ENCODE measurements at places on chromosomes 2 and 18.

GRCh38 chr2:2890246-2890645 is 487.4 kb downstream of the EIPR1 start:
- no peak for DNase-seq

GRCh38 chr18:38575023-38575422 is 1009.4 kb upstream of the CELF4 start:
- no peak for DNase-seq

- no peak for DNase-seq
Observed at GRCh38 chr2:120510751-120511395, 164.9 kb downstream of the INHBB start.

DNA sequence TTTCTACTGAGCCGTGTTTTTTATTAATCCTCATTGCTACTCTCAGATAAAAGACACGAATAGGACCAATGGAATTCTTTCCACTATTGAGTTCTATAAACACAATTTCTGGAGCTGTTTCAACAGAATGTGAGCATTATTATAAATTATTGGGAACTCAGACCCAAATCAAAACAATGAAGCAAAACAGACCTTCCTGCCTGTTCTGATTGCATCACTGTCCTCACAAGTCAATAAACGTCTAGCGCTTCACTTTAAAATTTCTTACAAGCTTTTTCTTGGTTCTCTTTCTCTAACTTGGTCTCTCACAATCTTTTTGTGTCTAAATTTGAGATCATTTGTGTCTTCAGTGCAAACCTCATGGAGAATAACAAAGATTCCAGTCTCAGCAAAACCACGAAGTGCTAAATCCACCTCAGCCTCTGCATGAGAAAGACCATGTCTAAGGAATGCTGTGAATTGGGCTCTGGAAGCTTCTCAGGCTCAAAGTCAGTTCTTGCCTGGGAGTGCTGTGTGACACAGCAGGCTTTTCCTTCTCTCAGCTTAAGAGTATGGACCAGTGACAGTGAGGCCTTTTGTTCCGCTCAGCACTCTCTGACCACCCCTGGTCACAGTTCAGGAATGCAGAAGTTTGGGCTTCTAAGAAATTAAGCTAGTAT is 22.8 kb downstream of the ARHGAP28 start:
- DNase-seq = no peak

- DNase-seq = no peak
Observed at GRCh38 chr18:10760986-10761385, 235.2 kb downstream of the NAPG start.

GRCh38 chr2:111523009-111523408 is 361.0 kb downstream of the ANAPC1 start:
- DNase-seq = no peak

GRCh38 chr2:36416370-36417165 is 61.0 kb downstream of the CRIM1 start:
- DNase-seq = peak; percentile 71

DNA sequence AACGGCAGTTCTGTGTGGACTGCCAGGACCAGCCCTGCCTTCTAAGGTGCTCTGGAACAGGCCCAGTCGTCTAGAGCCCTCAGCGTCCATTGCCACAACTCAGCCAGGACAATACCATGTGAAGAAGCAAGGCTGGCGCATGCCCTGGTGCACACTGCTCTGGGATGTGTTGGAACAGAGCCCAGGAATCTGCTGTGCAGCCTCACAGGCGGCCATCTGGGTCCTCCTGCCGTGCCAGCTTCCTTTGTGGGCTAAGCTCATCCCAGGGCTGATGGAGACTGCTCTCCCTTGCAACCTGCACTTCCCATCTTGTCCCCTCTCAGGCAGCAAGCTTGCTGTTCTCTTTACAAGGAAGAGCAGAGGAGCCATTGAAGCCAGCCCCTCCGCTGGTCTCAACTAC is 246.4 kb upstream of the PXDN start:
- DNase-seq = no peak
